ENCODE measurements at places on chromosomes 2 and 18.

DNA sequence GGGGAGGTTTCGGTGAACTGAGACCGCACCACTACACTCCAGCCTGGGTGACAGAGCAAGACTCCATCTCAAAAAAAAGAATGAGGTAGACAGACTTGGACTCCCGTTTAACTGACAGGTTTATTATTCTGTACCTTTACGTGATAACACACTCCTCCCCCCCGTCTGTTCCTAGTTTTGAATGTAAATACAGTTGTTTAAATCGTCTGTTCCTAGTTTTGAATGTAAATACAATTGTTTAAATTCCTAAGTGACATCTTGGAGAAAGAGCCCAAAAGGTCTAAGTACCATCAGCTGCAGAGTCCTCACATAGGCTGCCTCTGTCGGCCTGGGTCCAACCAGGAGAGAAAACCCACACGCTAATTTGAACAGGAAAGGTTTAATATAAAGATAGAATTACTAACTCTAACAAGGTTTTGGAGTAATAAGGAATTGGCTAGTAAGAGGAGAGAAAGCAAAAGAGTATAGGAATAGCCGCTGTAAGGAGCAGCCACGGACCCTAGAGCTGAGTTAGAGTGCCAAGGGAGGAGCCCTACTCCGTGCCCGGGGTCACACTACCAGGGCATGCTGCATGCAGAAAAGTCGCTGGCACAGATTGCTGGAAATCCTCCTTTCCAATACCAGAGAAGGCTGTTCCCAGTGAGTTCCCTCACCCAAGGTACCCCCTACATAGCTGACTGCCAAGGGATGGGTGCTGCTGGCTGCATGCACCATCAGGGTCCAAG lies 83.5 kb upstream of the RANBP2 start:
- no peak for DNase-seq

DNA sequence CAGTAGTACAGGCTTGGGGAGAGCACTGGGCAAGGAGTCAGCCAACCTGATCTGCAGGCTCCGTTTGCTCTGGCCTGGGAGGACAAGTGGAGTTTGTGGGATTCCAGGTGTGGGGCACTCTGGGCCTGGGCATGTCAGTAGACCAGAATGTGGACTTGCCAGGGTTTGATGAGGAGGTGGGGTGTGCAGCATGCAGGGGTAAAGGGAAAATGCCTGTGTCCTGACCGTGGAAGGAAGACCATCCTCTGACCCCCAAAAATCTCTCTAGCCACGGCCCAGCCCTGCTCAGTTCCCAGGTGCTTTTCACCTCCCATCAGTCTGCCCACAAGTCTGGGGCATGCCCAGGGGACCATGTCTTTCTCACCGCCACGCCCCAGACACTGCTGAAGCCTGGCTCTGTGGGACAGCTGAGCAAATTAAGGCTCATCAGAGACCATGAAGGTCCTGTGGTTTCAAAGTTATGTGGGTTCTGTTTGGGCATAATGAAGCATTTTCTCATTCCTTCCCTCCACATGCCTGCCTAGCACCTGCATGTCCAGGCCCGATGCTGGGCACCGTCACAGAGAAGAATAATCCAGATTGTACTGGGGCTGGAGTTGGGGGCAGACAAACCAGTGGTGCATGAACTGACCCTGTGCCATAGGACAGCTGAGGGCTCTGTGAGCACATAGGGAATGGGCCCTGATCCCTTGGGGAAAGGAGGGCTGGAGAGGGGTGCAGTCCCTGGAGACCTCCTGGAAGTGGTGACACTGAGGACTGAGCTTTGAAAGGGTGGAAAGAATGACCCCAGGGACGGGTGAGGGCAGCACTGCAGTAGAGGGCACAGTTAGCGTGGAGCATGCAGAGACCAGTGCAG lies 6.5 kb upstream of the KCNF1 start:
- no peak for DNase-seq

DNA sequence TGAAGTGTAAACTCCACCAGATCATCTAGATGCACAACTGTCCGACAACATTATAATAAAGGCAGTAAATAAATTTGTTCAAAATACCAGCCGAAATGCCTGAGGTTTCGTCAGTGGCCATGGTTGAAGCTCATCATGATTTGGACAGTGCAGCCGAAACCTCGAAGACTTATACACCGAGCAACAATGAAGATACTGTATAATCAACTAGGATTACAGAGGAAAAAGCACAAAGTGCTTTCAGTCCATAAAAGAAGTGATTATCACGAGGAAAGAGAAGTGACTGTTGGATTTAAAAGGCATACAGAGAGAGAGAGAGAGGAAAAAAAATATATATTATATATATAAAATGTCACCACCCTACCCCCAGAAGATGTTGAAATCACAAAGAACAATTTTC lies 52.0 kb upstream of the GALNT3 start:
- no peak for DNase-seq

- no peak for DNase-seq
Observed at GRCh38 chr2:15281681-15282080, 279.5 kb downstream of the NBAS start.

DNA sequence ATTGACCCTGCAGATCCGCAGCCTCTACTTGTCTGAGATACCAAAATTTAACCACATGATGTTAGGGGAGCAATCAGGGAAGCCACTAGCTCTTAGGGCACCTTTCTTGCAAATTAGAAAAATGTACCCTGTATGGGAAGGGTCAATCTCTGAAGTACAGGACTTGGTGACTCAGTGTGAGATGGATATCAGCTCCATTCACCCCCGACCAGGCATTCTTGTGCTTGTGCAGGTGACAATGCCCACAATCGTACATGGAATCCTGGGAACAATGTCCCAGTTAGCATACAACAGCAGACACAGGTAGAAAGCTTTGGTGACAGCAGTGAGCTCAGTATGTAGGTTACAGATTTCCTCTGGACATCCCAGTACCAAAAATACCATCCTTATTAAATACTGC lies 137.7 kb upstream of the ITGB6 start:
- no peak for DNase-seq

- DNase-seq = no peak
Observed at GRCh38 chr2:224060783-224061482, 21.8 kb upstream of the SERPINE2 start.

DNA sequence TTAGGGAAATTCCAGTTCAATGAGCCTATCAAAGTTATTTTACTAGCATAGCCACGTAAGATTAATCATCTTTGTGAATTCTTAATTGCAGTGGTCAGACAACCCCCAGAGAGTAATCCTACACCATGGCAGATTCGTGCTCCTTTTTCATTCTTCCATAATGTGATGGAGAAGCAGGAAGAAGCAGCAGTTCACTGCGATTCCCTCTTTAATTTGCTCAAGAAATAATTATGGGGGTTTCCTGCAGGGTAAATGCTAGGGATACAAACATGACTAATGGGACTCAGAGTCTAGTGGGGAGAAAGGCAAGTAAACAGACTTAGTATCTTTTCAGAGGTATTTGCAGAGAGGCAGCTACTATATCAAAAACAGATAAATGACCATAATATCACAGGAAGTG lies 175.8 kb upstream of the HNRNPA3 start:
- no peak for DNase-seq

DNA sequence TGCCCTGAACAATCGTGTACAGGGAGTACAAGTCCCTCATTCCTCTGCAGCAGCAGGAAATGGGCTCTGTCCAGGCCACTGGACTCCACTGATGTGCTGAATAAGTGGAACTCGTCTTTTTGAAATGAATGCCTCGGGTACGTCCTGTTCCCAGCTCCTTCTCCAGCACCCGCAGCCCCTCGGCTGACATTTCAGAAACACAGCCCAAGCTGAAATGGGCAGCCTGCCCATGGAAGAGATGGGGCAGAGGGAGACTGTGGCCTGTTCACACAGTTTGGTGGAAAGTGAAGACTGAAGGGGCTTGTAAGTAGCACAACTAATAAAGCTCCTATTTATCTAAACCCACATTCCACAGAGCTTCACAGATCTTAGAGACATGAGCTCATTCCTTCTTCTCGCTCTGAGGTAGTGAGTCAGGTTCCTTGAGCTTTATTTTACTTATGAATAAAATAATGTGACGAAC lies 498.6 kb downstream of the TXNL1 start:
- no peak for DNase-seq

- DNase-seq = no peak
Observed at GRCh38 chr2:231489990-231490389, 25.7 kb upstream of the NCL start.

GRCh38 chr2:28398101-28398834 lies 5.6 kb downstream of the FOSL2 start:
- no peak for DNase-seq

DNA sequence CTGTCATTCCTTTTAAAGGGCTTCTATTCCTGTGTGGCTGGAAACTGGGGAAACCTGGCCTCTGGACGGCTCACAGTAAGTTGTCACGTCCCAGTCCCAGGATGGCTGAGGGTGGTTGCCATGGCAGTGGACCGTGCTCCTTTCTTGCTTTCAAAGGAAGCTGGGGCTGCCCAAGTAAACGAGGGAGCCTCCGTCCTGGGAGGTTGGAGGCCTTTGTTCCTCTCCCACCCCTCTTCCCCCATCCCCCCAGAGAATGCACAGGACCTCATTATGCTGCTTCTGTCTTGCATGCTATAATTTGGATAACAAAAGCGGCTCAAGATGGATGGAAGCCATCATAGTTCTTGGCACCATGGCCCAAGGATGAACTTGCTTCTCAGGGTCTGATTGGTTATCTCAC lies 325.5 kb upstream of the HS6ST1 start:
- no peak for DNase-seq

DNA sequence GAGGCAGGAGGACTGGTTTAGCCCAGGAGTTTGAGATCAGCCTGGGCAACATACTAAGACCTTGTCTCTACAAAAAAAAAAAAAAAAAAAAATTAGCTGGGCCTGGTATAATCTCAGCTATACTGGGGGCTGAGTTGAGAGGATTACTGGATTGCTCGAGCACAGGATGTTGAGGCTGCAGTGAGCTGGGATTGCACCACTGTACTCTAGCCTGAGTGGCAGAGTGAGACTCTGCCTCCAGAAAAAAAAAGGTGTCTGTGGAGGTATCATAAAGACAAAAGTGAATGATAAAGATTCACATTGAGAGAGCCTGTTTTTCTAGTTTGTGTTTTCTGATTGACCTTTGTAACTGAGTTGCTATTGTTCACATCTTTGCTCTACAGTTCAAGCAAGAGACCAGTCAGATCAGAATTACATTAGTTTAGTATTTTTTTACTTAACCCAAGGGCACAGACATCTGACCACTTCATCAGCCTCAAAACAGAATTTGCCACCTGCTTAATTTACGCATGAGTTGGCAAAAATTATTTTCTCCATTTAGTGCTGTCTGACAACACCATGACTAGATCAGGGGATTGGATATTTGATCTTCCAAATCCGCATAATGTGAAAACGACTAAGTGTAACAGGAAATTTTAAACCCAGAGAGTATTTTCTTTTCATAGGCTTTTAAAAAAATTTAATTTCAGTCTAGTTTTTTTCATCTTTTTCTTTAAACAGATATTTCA lies 271.0 kb downstream of the TGIF1 start:
- DNase-seq = no peak

- DNase-seq = no peak
Observed at GRCh38 chr18:41134426-41134825, 820.6 kb upstream of the PIK3C3 start.

DNA sequence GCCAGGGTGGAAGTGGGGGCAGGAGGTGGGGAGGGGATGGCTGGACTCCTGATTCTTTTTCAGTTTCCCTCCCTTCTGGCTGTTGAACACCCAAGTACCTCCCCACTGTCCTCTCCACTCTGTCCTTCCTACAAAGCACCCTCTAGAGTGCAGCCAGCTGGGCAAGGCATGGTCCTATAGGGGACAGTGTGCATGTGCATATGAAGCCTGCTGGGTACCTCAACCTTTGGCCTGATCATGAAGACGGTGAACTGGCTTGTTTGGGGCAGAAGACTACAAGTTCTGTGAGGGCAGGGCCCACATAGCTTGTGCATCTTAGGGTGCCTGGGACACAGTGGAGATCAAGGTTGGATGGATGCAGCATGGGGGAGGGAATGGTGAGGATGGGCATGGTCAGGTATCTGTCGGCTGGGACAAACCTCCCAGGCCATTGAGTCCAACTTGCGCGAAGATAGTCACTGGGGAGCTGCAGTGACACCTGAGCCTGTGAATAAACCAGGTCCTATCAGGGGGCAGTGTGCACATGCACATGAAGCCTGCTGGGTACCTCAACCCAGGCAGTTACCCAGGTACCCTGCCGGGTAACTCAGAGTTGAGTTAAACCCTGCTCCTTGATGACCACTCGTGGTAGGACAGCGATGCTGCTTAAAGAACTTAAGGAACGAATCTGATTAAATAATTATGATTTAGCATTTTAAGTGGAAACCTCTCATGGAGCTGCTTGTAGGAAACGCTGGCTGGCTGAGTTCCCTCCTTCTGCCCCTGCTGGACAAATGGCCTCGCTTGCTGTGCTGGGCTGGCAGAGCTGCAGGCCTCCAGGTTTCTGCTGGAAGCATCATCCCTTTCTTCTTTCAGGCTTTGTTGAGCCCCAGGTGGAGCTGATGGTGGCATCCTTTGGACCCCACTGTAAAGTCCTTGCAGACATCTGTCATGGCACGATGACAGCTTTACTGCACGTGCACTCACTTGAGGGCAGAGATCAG lies 84.0 kb downstream of the POLR1A start:
- DNase-seq = no peak

DNA sequence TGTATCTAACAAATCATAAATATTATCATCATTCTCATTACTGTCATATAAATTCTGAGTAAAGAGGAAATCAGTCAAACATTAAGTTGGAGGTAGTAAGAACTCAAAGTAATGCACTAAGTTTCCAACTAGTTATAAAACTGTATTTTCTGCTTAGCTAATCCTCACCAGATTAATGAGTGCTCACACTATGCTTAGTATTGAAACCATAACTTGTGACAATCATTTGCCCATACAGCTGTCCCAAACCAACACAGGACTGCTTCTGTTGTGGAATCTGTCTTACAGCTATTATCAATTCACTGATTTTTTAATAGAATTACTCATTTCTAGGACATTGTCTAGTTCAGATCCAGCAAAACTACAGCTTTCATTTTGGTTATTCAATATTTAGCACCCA lies 41.5 kb upstream of the TANK start:
- no peak for DNase-seq

GRCh38 chr2:96838345-96839292 lies 5.2 kb downstream of the ANKRD23 start:
- no peak for DNase-seq

- DNase-seq = no peak
Observed at GRCh38 chr2:24330161-24330560, 30.2 kb downstream of the ITSN2 start.

- DNase-seq = no peak
Observed at GRCh38 chr2:236971919-236972381, 113.7 kb upstream of the COPS8 start.

- DNase-seq = no peak
Observed at GRCh38 chr2:137775529-137775928, 188.7 kb upstream of the HNMT start.

GRCh38 chr2:25036221-25036559 lies 5.7 kb upstream of the EFR3B start:
- no peak for DNase-seq

- no peak for DNase-seq
Observed at GRCh38 chr2:127647242-127648190, 1.6 kb downstream of the GPR17 start.

DNA sequence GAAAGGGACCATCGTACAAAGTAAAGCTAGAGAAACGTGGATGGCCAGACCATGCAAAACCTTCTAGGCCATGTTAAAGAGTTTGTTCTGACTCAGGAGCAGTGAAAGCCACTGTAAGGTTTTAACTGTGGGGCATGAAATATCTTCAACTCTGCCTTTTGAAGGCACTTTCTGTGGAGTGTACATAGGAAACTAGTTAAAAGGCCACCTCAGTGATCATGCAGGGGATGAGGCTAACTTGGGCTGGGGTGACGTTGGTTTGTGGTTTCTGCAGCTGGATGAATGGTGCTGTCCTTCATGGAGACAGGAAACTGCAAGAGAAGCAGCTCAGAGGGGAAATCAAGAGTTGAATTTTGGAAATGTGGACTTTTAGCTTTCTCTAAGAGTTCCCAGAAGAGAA lies 190.7 kb downstream of the CDCA7 start:
- no peak for DNase-seq

All from smooth muscle cell of the brain vasculature (primary cell).